ENCODE measurements at places on chromosomes 7 and 10.

DNA sequence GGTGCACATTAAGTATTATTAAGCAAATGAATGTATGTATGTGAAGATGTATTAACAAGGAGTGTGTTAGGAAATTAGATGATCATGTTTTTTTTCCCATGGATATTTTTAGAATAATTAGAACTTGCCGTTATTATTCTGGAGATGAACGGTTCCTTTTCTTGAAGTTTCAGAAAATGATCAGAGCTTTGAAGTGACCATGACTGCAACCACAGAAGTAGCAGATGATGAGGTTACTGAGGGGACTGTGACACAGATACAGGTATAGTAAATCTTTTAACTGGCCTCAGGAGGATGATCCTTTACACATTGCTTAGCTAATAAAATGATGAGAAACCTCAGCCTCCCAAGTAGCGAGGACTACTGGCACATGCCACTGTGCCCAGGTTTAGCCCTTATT is 18.6 kb downstream of the DMTF1 start:
- no peak for DNase-seq

DNA sequence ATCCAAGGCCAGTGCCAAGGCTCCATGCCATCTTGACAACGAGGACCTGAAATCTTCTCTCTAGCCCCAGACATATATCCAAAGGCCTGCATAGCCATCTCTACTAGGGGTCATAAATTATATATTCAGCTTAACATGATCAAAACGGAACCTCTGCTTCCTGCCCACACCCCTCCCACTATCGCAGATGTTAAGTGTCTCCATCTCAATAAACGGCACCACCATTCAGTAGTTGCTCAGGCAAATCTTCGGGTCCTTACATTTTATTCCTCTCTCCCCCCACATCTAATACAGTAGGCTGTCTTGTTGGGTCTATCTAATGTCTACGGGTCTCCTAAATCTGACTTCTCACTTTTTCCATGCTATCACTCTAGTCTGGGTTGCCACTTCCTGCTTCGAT is 201.1 kb upstream of the PLXNA4 start:
- no peak for DNase-seq

- no peak for DNase-seq
Measured at GRCh38 chr7:14805105-14805719, 97.3 kb downstream of the DGKB start.

DNA sequence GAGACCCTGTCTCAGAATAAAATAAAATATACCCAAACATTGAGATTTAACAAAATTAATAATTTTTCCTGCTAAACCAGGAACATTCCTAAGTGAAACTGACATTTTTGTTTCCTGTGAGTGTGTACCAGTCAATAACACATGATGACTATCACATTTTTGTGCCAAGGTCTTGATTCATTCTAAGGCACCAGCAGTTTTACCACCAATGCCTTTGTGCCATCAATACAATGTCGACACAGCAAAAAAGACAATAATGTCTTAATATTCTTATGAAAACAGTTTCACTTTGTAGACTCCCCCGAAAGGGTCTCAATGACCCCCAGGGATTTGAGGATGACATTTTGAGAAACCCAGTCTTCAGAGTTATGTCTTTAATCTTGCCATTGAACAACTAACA is 7.2 kb upstream of the CADPS2 start:
- DNase-seq = no peak

- no peak for DNase-seq
Measured at GRCh38 chr7:68770649-68771048, 827.6 kb upstream of the AUTS2 start.

- no peak for DNase-seq
Measured at GRCh38 chr7:37107047-37107750, 341.5 kb downstream of the ELMO1 start.

DNA sequence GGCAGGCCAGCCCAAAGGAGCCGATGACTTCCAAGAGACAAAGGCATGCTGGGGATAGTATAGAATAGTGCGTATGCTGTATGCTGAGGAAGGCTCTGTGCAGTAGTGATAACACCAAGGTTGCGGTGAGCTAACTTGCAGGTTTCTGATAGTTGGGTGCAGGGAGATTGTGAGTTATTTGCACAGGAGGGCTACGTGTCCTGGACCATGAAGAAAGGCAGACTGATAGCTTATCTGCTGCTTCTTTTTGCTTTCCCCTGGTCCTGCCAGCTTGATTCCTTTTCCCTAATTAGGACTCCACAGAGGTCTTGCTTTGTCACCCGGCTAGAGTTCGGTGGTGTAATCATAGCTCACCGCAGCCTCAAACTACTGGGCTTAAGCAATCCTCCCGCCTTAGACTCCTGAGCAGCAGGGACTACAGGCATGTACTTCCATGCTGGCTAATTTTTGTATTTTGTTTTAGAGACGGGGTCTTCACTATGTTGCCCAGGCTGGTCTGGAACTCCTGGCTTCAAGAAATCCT is 43.9 kb upstream of the ARHGAP12 start:
- DNase-seq = no peak

DNA sequence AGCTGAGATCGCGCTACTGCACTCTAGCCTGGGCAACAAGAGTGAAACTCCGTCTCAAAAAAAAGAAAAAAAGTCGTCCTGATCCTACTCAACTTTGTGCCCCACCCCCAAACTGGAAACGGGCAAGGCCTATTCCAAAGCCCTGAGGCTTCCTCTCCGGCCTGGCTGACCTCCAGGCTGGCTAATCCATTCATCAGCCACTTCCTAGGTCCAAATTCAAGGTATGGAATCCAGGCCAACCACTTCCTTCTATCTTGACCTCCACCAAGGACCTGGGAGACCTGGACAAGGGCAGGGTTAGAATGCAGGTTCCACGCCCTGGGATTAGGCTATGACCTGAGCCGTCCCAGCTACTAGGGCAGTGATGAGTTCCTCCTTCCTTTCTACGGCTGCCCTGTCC is 20.4 kb upstream of the EIF4H start:
- DNase-seq = no peak

- no peak for DNase-seq
Measured at GRCh38 chr7:41731493-41732435, 28.9 kb upstream of the INHBA start.

DNA sequence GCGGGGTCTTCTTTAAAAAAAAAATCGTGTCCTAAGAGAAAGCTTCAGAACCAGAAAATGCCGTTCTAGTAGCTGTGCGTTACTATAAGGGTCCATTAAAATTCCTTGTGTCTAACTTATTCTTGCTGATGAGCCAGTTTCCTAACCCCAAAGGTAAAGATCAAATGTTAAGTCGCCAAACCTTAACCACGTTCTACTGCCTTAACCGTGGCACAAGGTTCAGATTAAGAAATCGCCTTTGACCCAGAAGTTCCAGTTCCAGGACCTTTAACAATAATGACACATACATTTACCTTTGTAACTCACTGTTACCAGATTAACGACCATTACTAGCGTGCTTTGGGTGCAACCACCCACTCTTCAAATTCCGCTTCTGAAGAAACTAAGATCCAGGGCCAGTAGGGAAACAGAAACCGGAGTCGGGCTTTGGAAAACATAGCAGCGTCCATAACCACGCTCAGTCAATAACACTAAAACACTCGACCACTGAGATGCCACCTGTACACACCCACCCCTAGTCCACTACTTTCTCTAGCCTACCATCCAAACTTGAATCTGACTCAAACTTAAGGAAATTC is 620 bp downstream of the BET1 start:
- no peak for DNase-seq

- peak; percentile 37 for DNase-seq
Measured at GRCh38 chr7:134605978-134606923, 40.4 kb upstream of the BPGM start.

DNA sequence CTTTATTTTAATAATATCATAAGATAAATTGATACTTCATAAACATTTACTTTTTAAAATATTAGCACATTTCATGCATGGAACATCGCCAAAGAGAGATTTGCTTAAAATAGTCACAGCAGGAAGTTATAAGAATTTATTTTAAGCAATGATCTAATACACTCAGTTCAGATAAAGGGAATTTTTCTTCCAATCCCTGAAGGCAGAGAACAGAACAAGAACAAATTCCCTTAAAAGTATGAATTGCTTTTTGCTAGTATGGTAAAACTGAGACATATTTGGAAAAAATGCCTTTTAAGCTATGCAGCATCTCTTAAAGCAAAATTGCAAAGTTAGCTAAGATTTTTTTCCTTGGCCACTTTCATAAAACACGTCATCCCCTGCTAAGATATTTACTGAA is 91.0 kb downstream of the SEMA3D start:
- DNase-seq = no peak

DNA sequence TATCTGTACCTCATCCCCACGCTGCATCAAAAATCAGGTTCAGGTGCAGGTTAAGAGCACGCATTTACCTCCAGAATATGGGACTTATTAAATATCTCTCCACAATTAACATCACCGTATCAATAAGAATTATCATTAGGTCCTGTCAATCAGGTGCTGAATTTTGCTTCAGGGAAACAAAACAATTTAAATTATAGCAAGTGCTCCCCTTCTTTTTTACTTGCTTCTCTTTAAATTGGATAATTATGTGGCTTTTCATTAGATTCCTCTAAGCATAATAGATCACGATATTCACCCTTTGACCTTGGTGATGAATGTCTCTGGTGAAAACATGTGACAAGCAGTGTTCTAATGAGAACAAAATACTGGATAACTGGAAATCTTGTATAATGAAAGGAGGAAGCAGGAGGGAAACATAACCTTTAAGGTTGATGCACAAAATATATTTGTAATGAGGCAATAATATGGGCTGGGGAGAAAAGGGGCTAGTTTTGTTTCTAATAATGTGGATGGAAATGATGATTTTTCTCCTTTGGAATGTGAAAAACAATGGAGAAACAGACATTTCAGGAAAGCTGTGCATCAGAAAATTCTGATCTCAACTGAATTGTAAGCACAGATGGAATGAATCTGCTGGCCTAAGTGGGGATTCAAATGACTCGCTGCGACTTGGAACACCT is 166.9 kb downstream of the SNX10 start:
- DNase-seq = no peak

DNA sequence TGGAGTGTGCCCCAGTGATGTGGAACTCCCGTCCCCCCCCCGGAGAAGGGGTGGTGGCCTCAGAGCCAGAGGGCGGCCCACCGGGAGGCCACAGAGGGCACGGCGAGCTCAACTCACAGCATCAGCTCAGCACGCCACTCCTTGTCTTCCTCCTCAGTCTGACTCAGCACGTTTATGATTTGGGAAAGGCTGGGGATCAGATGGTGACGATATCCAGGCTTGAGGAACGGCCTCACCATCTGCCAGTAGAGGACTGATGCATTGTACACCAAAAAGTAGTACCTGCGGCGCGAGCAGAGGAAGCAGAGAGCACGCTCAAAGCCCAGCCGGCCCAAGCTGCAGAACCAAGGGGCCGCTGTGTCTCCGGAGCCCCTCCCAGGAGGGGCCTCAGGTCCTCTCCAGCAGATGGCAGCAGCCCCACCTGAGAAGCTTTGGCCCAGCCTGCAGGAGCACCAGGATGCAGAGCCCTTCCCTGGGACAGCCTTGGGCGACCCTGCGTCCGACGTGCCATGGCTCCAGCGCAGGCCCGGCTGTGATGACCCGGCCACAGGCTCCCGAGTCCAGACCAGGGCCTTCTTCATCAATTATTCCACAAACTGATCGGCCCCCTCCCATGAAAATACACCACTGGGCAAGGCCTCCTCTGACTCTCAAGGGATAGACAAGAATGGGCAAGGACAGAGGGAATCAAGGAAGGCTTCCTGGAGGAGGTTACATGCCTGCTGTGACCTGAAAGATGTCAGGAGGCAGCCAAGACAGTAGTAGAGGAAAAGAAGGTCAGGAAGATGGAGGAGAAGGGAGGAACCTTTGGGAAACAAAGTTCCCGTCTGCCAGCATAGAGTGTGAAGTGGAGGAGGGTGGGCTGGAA is 3.7 kb downstream of the CFAP46 start:
- no peak for DNase-seq
